Hematopoietic multipotent progenitor cell treated with erythropoietin and hydrocortisone succinate and interleukin-3 and kit ligand, for 4 days (in vitro differentiated cells): ENCODE measurements at places on chromosomes 1 and 21.

GRCh38 chr1:230381049-230381467 lies 45.1 kb downstream of the PGBD5 start:
- DNase-seq: no peak

- DNase-seq: peak; percentile 71
Measured at GRCh38 chr1:66490816-66491215, 43.1 kb upstream of the SGIP1 start.

DNA sequence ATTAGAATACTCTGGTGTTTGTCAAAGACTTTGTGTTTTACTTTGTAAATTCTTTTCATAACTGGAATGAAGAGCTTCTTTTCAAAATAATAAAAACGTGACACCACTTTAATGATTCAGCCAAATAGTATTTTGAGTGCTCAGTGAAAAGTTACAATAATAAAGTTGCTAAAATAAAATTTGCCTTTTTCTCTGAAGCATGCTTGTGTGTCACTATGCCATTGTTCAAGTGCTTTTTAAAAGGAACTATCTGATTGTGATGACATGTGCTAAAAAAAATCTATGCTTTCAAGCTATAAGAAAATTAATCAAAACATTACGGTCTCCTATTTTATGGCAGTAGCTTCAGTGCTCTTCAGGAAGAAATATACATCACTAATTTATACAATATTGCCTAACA lies 1290.5 kb upstream of the B3GALT2 start:
- DNase-seq: no peak

DNA sequence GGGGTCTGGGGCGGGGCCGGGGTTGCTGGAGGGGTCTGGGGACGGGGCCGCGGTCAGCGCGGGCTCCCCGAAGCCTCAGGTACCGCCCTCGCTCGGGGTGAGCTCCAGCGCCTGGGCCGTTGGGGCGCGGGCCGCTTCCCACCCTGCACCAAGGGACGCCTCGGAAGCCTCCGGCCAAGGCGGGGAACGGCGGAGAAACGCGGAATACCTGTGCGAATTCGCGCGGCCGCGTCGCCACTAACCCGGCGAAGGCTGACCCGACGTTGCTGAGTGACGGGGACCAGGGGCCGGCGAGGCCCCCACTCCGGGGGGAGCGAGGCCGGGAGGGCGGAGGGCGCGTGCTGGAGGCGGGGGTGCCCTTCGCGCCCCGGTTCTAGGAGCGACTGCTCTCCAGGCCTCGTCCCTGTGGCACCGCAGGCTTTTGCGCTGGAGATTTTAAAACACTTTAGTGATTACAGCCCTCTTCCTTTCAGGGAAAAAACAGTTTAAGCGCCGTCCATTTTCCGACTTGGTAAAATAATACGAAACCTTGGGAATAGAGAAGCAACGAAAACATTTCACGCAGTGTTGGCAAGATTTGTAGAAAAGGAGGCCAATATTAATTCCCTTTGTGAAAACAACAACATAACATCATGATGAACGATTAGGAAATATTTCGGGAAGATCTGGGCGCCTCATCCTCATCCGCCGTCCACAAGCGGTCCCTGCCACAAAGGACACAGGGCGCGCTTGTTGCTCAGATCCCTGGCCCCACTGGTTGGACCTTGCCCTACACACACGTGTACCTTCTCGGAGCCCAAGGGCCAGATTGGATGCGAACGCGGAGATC lies 971 bp upstream of the GNG4 start:
- peak; percentile 19 for DNase-seq

GRCh38 chr21:41477641-41478318 lies 30.2 kb downstream of the TMPRSS2 start:
- DNase-seq: peak; percentile 9

DNA sequence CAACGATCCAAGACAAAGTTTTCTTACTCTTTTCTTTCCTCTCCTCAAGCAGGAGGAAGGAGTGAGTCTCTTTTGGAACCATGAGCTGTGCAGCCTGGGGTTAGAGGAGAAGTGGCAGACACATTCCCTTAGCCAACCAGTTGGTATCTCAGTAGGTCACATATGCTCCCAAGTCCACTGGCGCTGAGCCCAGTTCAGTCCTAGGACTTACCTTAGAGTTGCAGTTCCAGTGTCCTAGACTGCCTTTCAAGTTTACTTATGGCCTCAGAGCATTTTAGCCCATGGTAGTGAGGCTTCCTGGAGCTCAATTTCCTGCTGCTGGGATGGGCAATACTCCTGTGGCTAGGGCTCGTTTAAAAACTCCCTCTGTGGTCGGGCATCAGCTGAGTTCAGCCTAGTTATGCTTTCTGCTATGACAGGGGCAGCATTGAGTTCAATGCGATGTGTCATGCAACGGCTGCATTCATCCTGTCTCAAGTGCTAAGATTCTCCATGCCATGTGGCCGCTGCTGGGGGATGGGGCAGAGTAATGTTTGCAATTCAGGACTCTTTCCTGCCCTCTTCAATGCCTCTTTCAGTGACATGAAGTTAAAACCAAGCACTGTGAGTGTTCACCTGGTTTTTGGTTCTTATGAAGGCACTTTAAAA lies 103.8 kb downstream of the LRRC7 start:
- no peak for DNase-seq

GRCh38 chr1:198932351-198932991 lies 293.6 kb downstream of the PTPRC start:
- DNase-seq: no peak

DNA sequence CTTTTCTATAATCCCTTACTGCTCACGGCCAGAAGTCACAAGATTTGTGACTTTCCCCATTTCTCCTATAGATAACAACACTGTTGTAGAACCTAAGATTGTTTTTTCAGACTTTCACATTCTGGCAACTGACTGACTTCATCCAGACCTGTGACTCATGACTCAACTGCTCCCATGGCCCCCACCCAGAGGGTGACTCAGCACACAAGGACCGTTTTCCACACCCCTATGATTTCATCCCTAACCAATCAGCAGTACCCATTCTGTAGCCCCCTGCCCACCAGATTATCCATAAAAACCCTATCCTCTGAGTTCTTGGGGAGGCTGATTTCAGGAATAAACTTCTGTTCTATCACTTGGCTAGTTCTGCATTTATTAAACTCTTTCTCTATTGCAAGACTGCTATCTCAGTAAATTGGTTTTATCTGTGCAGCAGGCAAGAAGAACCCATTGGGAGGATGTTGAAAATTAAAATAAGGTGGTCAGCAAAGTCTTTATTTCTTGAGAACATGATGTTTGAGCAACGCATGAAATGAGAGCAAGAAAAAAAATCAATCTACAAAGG lies 79.7 kb downstream of the NGF start:
- DNase-seq: no peak

DNA sequence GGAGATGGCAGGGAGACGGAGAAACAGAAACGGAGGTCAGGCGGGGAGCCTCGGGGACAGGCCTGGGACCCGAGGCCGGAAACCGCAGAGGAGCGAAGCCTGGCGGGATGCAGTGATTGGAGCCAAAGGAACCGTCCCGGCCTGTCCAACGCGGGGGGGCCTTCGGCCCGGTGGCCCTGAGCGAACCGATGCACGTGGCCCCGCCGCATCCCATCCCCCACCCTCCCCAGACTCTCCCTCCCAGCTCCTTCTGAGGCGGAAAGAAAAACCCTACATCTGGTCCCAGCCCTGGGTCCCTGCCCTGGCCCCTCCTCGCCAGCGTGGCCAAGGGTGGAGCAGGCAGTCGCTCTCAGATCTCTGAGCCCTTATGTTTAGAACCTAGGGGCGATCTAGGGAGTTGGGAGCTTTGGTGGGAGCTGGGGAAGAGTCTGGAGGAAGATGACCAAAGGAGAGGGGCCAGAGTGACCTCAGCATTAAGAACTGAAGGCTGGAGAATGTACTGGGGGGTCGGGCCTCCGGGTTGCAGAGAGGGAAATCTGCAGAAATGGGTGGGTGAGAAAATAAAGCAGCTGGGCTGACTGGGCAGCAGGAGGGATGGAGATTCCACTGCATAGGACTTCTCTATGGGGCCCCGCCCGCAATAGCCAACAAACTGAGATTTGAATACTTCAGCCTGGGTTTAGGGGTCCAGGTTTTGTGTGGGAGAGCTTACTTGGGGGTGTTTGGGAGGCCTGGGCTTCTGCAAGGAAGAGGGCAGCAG lies 1.5 kb upstream of the CRABP2 start:
- peak; percentile 35 for DNase-seq

DNA sequence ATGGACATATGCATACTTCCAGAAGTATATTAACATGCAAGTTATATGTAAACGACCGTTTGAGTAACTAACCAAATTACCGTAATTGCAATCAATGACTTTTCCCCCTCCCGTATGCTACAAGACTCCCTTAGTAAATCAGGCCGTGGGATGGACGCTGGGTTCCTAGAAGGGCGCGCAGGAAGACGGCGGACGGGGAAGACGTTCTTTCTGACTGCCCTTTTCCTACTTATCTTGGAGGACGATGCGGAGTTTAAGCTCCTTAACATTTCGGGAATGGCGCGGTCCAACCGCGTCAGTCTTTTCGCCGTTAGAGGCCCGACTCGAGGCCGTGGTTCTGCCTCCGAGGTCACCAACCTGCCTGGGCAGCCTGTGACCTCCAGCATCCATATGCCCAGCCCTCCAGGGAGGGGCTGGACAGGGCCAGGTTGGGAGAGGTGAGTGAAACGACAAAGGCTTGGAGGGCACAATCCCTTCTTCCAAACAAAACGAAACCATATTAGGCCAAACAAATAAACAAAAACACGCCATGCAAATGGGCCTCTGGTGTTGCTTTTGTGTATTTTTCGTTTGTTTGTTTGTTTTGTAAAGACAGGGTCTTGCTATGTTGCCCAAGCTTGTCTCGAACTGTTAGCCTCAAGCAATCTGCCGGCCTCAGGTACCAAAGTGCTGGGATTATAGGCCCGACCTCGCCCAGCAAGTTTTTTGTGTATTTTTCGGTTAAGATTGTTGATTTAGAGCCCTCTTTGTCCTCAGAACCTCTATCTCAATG lies 873 bp upstream of the PI4KB start:
- no peak for DNase-seq

DNA sequence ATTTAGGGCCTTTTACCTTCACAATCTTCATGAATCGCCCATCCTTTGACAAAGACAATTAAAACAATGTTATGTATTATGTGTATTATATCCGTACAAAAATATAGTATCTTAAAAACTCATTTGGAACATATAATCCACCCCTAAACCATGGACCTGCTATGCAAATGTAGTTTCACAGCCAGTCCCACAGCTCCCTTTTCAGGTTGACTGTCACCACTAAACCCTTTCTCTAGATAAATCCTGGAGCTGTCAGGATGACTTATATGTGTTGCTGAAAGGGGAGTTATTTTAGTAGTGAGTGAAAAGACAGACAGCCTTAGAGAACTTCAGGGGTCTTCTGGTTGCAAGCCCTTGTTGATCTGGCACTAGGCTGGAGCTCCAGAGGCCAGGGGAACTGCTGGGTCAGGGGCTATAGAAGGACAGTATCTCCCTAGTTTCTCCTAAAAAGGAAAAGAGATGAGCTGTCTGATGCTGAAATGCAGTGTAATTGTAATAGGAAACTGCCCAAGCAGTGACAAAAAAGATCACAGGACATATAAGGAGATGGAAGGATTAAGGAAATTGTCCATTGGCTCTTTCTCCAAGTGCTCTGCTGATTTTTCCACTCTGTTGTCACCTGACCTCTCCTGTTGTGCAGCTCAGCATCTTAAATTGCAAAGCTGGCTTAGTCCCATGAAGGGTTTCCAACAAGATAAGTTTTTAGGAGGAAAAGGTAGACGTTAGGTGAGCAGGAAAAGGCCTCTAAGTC lies 127.7 kb downstream of the S1PR1 start:
- no peak for DNase-seq

DNA sequence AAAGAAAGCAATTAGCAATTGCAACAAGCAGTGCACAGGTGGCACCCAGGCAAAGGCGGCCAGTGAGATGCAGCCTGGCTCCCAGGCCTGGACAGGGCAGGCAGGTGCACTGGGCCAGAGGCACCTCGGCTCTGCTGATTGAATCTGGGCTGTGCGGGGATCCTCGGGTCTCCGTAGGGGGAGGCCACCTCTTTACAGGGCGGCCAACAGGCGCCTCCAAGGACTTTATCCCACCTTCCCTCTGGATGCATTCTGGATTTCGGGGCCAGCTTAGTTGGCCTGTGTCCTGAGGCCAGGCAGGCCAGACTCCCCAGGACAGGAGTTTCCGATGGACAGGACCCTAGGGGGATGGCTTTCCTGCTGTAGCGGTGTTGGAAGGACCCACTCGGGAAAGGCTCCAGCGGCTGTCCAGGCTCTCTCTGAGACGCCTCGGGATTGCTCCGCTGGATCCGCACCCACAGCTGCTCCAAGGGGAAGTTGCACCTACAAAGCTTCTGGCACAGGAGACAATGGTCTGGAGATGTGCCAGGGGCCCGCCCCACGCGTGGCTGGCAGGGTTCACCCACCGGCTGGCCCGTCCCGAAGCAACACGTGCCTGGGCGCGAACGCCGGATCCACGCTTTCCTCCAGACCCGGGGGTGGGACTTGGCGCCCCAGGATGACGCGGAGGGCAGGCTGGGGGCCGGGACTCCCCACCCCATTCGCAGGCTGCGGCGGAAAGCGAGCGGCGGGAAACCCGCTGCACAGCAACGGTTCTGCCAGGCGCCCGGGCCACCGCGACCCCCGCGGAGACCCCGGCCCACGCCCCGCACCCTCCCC lies 810 bp downstream of the SLC19A1 start:
- DNase-seq: peak; percentile 94

DNA sequence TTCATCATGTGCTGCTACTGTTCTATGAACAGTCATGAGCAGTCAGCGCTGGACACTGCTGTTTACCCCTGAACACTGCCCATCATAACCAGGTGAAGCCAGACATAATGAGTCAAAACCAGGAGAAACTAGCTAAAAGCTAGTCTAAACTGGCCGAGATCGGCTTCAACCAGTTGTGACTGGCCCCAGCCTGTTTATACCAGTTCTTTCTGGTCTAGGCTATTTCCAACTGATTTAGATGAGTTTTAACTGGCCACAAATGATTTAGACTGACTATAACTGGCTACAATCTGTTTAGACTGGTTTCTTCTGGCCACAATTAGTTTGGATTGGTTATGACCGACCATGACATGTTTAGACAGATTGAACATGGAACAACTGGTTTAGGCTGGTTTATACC lies 348.3 kb upstream of the CAMK1G start:
- no peak for DNase-seq

DNA sequence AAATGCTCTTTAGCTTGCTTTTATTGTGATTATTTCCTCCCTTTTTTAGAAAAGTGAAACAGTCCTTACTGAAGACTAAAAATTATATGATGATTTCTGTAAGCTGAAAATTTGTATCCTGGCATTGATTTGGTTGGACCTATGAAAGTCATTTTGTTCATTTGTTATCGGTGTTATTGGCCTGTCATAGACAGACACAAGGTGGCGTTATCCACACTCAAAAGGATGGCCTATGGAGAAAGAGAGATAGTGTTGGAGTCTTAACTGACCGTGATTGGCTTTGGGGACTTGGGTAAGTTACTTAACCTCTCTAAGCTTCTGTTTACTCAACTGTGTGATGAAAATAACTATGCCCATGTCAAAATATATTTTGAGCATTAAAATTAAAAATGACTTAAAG lies 203.6 kb upstream of the CHODL start:
- peak; percentile 82 for DNase-seq

DNA sequence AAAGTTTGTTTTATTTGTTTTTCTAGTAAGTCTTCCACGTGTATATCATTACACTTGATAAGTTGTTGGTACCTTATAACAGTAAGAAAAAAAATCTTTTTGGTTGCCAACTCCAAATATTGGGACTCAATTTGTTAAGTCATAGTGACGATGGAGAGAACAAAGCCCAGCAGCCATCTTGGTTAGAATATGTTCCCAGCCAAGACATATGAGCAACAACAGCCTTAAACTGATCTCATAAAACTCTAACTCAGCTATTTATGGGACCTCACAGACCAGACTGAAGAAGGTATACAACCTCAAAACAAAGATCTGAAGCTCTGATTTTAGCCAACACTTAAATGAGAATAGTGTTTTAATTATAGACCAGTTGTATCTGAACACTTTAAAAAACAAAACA lies 281.3 kb downstream of the VAV3 start:
- no peak for DNase-seq
